Thyroid gland (tissue), 4 donors: ENCODE measurements at places on chromosomes 1 and 21.

DNA sequence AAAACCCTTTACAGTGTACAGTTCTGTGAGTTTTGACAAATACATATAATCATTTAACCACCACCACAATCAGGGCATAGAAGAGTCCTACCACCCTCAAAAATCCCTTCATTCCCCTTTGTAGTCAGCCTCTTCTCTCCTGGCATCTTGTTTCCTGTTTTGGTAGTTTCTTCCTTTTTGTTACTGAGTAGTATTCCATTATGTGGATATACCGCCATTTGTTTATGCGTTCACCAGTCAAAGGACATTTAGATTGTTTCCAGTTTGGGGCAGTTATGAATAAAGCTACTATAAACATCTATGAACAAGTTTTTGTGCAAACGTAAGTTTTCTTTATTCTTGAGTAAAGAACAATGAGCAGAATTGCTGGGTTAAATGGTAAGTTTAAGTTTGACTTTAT is 49.6 kb downstream of the RNF220 start:
- DNase-seq, result no peak

DNA sequence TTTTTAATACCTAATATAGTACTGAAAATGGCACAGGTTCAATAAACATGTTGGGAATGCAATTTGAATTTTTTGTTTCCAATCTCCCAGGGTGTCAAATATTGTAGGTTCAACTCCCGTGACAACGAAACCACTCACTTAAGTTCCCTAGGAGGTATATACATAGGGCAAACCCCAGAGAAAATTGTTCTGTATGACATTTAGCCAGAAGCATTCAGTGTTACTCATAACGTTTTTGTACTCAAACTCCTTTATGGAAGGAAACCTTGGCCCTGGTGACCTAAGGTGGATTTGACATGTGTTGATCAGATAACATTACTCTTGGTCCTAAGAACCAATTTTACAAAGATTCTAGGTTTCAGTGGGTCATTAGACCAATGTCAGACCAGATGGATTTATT is 110.6 kb downstream of the USP25 start:
- DNase-seq, result no peak

DNA sequence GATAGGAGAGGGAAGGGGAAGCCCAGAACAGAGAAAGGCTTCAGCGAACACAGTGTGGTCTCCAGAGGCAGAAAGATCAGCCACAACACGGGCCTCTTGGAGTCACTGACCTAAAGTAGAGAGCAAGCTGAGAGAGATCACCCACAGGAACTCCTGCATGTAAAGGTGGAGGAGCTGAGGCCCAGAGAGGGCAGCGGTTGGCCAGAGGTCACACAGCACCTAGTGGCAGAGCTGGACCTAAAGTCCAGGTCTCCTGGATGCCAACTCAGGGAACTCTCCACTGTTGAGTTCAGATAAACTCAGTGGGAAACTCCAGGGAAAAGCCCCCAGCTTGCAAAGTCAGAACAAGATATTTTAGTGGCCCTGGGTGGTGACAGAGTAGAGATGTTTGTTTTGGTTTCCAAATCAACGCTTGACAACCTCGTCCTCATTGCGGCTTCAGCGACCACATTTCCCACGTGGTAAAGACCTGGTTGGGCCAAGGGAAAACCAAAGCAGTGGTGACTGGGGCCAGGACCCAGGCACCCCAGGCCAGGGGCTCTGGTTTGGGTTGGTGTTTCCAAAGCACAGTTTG is 4.6 kb downstream of the IFFO2 start:
- no peak for DNase-seq

DNA sequence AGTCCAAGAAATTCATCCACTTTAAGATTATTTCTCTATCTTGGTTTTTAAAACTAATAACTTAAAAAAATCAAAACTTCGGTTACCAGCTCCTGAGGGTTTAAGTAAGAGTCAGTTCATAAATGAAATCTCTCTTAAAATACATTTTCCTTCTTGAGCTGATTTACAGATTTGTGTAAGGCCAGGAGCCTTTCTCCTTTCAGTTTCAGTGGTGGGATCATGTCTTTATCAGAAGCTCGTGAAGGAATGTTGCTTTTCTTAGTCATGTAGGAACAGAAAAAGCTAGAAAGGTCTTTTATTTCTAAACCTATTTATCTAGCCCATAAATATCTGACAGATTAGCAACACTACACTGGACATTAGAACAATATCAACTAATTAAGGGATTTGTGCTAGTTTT is 390.2 kb downstream of the GPATCH2 start:
- no peak for DNase-seq

DNA sequence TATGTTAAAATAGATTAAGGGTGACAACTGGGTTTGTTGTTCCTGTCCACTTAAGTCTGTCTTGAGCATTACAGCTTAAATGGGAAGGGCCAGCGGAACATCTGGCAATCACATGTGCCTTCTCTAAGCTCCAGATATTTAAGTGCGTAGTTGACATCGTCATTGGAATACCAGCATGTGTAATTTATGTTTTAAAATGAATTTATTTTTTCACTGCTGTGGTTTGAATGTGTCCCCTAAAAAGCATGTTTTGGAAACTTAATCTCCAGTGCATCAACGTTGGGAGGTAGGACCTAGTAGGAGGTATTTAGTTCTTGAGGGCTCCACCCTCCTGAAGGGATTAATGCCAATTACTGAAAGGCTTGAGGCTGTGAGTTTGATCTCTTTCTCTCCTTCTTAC is 13.4 kb downstream of the ZCCHC17 start:
- no peak for DNase-seq

- no peak for DNase-seq
Measured at GRCh38 chr21:34977333-34977732, 71.8 kb downstream of the RUNX1 start.

DNA sequence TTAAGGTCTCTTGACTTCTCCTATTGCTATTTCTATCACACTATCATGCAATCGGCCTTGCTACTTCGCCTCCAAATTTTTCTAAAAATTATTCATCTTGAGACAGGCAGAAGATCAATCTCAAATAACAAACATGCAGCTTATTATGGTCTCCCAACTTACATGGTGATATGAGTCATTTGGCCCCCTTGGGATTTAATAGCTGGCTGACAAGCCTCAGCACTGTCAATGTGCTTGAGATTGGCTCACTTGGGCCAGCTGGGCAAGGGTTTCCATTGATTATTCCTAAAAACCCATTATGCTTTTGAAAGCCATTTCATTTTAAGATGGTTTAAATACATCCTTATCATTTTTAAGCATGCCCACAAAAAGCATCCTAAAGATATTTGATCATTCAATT is 224.5 kb upstream of the NFIA start:
- no peak for DNase-seq

GRCh38 chr21:45076245-45076711 is 1.9 kb downstream of the ADARB1 start:
- no peak for DNase-seq

- no peak for DNase-seq
Measured at GRCh38 chr1:22315315-22316078, 136.2 kb upstream of the ZBTB40 start.

DNA sequence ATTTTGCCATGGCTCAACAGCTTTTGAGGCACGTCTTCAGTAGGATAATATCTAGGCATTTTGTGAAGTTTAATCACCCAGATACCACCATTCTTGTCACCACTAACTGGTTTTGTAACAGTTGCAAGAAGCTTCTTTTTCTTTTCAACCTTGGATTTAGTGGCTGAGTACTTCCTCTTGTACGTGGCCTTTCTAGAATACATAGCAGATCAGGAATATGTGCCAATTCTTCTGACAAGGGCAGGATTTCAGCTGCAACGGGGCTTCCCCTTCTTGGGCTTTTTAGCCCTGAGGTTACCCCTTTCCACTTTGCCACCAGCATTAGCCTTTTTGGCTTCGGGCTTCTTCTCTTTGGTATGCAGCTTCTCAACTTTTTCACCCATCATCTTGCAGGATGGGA is 79.3 kb upstream of the WARS2 start:
- no peak for DNase-seq

DNA sequence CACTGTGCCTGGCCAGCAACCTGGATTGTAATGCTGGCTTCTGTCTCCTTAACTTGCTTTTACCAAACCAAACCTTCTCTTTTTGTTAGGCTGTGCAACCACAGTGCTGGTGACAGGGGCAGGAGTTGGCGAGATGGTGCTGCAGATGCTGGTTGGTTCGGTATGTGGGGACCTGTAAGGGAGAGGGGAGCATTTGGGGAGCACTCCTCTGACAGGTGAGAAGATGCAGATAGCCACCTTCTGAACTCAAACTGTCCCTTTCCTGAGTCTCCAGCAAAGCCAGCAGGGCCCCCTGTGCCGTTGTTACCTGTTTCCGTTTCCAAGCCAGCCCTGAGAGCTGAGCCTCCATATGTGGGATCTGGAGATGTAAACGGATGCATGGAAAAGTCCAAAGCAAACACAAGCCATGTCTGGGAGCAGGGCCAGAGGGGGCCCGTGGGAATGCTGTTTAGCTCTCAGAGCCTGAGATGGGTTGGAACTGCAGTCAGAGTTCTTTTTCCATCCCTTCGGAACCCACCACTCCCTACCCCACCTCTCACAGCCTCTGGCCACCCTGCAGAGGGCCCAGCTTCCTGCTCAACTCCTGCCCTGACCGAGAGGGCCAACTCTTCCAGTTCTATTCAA is 34.0 kb downstream of the ELK4 start:
- no peak for DNase-seq

DNA sequence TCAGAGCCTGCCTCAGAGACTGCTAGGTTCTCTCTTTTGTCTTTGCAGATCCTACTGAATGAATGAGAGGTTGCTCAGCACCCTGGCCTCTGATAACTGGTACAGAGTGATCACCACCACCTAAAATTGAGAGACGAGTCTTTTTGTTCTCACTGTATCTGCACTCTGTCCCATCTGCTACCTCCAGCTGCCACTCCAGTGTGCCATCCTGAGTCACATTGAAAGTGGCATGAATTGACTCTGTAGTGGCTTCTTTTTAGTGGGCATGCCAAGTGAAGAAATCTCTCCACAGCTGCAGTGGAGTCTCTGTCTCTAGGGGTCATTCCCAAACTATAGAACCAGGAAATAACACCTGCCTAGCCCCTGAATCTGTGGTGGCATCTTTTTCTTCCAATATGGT is 14.7 kb downstream of the CAMK1G start:
- DNase-seq, result no peak

DNA sequence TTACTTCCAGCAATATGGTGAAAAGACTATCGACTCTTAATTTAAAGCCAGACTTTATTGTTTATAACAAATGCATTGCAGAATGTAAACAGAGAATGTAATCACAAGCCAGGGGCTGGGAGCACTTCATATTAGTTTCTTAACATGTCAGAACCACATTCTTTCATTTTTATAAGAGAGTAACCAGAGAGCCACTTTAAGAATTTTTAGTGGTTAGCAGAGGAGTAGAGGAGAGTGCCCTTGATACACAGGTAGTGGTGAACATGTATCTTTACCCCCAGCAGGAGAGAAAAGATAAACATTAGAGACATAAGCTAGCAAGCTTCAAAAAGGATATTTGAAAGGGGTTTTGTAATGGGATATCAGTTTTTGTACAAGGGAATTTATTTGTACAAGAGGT is 11.1 kb downstream of the AMY2B start:
- no peak for DNase-seq

DNA sequence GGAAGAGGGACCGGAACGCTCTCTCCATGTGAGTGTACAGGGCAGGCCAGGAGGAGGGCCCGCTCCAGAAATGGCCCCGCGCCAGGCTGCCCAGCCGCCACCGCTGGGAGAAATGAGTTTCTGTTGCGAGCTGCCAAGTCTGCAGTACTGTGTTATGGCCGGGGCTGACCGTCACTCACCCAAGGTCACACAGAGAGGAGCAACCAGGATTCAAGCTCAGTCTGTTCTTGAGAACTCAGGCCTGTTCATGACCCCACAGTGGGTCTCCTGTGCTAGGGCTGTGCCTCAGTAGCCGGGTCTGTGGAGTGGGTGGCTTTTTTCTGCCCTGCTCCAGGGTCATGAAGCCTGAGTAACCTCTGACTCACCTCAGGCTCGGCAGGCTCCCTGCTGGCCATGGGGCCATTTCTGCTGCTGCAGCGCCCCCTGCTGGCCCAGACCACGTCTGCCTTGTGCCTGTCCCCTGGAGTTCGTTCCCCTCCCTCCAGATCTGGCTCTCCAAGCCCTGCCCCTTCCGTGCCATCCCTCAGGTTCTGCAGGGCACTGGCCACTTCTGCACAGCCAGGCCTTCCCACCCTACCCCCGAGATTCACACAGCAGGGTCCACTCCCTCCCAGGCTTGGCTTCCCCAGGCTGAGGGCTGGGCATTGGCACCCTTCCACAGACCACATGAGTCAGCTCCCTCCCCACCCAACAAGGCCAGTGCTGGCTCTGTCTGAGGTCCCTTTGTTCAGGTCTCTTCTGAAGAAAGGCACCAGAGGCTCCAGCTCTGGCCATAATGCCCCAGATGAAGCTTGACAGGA is 51.8 kb downstream of the EDN2 start:
- DNase-seq, result peak; percentile 87

GRCh38 chr1:205013683-205014367 is 29.2 kb upstream of the CNTN2 start:
- DNase-seq, result peak; percentile 81

GRCh38 chr1:119768778-119769177 is at the start of gene HMGCS2:
Gene HMGCS2, minus strand, starts transcription at chr1:119768905. Its CDS starts 61 bp downstream, at chr1:119768844.
- DNase-seq, result peak; percentile 47

GRCh38 chr1:66747501-66747900 is 4.8 kb upstream of the DYNLT5 start:
- no peak for DNase-seq

DNA sequence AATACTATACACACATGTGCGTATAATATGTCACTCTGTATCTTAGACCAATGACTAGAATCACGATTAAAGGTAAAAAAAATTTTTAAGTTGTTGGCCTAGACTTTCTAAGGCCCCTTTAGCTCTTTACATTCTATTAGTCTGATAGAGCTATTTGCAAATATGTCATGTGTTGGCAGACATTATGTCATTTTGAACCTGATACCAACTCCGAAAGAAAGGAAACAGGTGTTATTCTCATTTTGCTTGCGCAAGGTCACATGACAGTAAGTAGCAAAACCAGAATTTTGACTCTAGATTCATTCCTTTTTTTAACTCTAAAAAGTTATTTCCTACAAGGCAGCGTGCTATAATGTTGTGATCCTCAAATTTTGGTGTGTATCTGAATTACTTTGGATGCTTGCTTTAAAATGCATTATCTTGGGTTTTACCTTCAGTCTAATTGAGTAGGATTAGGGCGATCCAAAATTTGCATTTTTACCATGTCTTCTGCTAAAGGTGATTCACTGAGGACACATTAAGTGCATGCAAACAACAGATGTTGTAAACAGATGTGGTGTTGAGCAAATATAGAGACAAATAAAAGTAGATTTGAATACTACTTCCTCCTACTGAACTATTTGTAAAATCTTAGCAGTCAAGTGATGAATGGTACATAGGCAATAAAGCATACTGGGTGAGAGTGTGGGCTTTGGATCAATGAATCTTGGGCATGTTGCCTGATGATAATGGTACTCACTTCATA is 63.5 kb upstream of the KIAA1614 start:
- no peak for DNase-seq

DNA sequence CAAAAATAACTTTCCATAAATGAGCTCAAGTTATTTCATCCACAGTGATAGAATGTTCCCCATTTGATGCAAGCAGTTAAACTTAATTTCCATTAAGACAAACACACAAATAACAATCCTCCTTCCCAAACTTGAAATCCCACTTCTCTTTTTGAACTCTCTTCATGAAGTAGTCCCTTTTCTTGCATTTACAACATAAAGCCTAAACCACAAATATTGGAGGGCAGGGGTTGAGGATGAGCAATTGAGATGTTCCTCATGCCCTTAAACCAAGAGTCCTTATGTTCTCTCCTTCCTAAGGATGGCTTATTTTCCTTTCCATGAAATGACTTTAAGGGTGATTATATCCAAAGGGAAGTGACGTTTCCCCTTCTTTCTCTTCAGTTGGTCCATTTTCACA is 228.8 kb downstream of the DISC1 start:
- no peak for DNase-seq

- peak; percentile 64 for DNase-seq
Measured at GRCh38 chr1:157993147-157993917, at the start of gene KIRREL1. Gene KIRREL1, plus strand, starts transcription at chr1:157993645. Its CDS starts 32 bp downstream, at chr1:157993677.
